Hematopoietic multipotent progenitor cell treated with erythropoietin and hydrocortisone succinate and interleukin-3 and kit ligand, for 4 days (in vitro differentiated cells): ENCODE measurements at places on chromosomes 3 and 15.

- peak; percentile 41 for DNase-seq
Measured at GRCh38 chr3:43742920-43743319, 52.2 kb downstream of the ABHD5 start.

GRCh38 chr3:58496206-58496857 is 4.4 kb downstream of the KCTD6 start:
- DNase-seq, result no peak

GRCh38 chr3:127758013-127758412 is 64.3 kb downstream of the MGLL start:
- peak; percentile 88 for DNase-seq

DNA sequence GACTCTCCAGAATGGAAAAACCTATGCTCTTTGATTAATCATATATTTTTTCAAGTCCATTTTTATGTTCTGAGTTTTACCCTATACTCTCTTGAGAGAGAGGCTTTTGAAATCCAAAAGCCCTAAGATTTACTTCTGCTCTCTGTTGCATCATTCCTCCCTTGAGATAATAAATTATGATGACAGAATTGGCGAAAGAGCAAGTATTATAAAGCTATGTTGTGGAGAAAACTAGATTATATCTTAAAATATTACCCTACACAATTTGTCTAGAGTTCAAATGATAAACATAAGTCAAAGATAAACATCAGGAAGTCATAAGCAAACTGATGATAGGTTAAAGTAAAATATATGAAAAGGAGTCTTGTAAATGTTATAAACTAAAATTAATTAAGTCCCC is 293.4 kb upstream of the MME start:
- peak; percentile 70 for DNase-seq

DNA sequence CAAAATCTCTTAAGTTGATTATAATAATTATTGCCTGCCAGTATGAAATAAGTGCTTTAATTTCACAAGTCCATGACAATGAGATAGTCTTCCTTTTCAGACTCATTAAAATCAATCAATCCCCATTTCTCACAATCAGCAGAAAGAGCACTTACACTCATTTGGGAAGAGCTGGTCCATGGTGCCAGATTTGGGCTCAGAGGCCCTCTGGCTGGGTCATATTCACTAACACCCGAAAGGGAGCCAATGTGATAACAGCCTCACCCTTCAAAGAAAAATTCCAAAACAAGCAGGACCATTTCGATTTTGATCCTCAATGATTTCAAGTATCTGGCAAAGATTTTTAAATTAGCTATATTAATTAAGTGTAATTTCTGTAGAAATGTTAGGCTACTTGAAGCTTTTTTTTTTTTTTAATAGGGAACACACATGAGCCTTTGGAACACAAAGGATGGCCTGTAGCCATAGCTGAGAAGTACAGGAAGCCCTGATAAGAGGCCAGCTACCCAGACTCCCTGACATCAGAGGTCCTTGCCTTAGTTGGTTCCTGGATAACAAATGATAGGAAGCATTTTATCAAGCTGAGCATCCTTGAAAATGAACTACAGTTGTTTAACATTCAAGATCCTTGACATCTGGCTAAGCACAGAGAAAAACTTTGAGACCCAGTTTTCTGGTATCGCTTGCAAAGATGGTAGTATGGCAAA is 17.1 kb downstream of the MCF2L2 start:
- peak; percentile 32 for DNase-seq

- peak; percentile 69 for DNase-seq
Measured at GRCh38 chr3:146218880-146219866, 31.7 kb downstream of the PLSCR4 start.

GRCh38 chr3:8313560-8314267 is 187.9 kb upstream of the LMCD1 start:
- no peak for DNase-seq

DNA sequence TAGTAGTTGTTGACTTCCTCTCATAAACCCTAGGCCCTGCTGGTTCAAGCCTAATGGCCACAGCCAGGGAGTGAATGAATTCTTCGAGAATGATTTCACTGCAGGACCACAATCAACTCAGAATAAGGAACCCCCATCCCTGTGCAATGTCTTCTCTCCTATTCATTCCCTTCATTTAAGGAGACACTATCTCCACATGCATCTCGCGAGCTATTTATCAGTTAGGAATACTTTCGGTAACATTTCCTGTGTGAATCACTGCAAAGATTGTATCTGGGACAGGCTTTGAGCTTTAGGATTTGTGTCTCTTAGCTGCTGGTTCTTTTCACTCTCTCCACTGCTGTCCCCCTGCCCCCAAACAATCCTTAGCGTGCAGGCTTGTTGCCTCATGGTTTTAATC is 94.4 kb downstream of the MYLK start:
- DNase-seq, result no peak

GRCh38 chr15:100053474-100054121 is 288.2 kb downstream of the ADAMTS17 start:
- DNase-seq, result no peak

- DNase-seq, result no peak
Measured at GRCh38 chr3:36908647-36909180, 36.1 kb downstream of the TRANK1 start.

GRCh38 chr3:164222197-164222596 is 856.1 kb downstream of the SI start:
- DNase-seq, result no peak

GRCh38 chr3:65836047-65836446 is 202.7 kb downstream of the MAGI1 start:
- DNase-seq, result no peak
